Fibroblast of the aortic adventitia (primary cell): ENCODE measurements at places on chromosomes 7 and 10. TPM values are rescaled to one million over a fixed set of nuclear protein-coding genes. Genes with fewer than 3 reads are reported as not detected.

Gene TAS2R4
- 2.3 and 4.5 TPM in 2 replicates for total RNA-seq

Gene ABCB4
- 0.81 TPM in 1 of 2 replicates, not detected in the other for total RNA-seq

- no peak for DNase-seq
These were observed 270.7 kb downstream of the PCDH15 start for GRCh38 chr10:54530299-54530698.

Gene NET1
- 16.6 and 33.9 TPM in 2 replicates for total RNA-seq

Gene MICU1
- total RNA-seq: 58.3 and 65.3 TPM in 2 replicates

Gene GIMAP1
- not detected in 2 replicates for total RNA-seq

Gene SPDYE3
- not detected in 2 replicates for total RNA-seq

Gene FAM25A
- not detected in 2 replicates for total RNA-seq

Gene NEBL
- 0.09 and 4.3 TPM in 2 replicates for total RNA-seq

DNA sequence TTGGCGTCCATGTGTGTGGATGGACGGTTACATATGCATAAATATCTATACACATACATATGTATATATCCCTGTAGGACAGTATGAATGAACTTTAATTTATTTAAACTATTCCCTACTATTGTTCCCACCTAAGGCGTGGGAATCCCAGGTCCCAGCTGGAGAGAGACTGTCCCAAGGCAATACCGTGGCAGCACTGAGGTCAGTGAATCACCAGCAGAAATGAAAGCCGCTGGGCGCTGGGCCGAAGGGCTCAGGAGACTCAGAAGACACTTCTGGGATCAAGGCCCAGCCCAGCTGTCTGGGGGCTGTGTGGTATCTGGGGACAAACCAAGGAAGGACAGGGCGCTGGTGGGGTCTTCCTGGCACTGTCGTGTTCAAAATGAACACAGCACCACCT, 49.6 kb upstream of the MYL10 start:
- peak; percentile 52 for DNase-seq

DNA sequence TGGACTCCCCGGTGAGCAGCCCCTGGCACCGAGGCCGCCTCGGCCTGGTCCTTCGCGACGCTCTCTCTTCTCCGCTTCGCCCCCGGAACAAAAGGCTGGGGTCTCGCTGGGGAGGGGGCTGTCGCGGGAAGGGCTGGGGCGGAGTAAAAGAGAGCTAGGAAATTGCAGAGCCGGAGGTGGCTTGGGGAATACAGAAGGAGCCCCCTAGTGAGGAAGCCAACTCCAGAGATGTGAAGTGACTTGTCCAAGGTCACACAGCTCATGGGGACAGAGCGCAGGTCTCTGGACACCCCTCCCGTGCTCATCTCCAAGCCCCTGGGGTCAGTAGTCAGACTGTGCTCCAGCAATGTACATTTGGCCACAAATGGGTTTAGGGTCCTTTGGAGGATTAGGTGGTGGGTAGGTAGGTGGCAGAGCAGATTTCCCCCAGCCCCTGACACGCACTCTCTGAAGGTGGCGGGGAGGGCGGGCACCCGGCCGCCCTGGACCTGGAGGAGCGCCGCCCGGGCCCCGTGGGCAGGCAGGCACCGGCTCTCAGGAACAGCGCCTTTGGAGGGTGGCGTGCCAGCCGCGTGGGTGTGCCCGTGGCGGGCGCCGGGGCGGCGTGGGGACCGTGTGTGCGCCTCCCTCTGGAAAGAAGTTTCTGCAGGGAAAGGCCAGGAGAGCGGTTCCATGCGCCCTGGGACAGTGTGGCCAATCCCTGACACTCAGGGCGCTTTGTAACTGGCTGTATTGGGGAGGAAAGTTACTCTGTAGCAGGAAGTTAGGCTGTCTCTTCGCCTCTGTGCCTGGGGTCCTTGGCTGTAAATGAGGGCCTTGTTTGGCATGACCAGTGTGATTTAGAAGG, 910 bp downstream of the WIPF3 start:
- DNase-seq: no peak

Gene GATA3
- total RNA-seq: not detected in 2 replicates

DNA sequence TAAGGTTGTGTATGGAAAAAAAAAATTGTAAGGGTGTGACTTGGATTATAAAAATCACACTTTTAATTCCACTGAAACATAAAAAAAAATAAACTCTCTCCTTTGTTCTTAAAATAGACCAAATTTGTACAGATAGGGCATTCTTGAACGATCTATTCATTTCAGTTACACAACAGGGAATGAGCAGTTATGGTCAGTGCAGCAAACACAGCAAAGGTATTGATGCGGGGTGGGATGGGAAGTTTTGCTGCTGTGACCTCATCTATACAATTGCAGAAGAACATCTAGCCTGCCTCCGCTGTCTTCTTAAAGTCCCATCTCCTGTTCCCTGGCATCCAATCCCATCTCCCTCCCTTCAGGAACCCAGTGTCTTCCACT, 580.2 kb downstream of the SUGCT start:
- DNase-seq: peak; percentile 72

Gene EMX2
- 0.18 and 1.1 TPM in 2 replicates for total RNA-seq

DNA sequence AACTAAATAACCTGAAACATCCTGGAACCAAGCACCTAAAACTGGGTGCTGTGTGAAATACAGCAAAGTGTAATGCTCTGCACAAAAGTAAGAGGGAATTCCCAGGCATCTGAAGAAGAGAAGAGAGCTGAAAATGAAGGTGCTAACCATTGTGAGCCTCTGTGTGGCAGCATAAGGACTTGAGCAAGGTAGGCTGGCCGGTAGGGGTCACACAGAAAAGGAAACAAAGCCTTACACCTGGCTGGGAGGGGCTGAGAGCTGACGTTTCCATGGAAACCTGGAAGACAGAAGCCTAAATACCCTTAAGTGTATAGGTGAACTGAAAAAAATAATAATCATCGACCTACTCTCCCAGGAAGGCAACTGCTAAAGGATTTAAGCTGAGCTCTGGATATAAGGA, 48.6 kb downstream of the CUL1 start:
- no peak for DNase-seq

DNA sequence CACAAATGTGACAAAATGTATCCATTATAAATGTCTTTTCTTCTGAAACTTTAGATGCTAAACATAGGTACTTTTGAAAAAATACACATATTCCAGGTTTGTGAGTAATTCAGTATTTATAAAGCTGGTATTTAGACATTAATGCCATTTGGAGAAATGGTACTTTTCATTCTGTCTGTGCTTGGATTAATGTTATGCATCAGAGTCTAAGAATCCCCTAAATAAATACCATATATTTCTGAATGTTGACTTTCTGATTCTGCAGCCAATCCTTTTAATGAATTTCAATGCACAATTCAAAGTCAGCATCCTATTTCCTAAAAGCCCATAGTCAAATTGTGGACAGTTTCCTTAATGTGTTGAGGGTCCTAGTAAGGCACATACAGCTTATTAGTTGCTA, 145.0 kb downstream of the DKK1 start:
- DNase-seq: no peak

DNA sequence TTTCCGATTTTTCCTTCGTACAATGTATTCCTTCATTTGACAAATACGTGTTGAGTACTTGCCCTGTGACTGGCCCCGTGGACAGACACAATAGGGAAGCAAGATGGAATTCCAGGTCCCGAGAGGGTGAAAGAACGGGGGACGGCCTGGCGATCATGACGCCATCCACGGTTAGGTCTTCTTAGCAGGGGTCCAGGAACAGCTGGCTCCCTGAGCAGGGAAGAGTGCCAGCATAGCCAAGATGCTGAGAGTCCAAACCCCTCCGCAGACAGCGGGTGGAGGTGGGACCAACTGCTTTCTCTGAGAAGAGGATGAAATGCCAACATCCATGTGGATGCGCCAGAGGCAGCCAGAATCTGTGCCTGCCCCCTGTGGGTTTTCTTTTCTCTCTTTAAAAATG, 143.7 kb downstream of the DYNC2I1 start:
- DNase-seq: no peak

DNA sequence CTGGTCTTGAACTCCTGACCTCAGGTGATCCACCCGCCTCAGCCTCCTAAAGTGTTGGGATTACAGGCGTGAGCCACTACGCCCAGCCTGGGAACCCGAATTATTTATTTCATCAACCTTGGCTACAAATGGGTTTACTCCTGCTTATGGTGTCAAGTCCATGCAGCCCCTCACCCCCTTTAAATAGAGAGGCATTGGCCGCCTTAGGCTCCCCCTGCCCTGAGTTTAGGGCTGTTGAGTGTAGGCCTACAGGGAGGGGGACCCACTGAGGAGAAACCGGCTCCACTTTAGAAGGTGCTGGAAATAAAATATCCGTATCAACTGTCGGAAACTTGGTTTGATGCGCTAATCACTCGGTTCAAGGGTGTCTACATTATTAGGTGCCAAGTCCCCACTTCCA, 8.7 kb upstream of the SP8 start:
- DNase-seq: no peak

Gene ANKRD26
- total RNA-seq: 10.1 and 16.0 TPM in 2 replicates

- no peak for DNase-seq
These were observed 12.0 kb downstream of the VAX1 start for GRCh38 chr10:117126034-117126433.

DNA sequence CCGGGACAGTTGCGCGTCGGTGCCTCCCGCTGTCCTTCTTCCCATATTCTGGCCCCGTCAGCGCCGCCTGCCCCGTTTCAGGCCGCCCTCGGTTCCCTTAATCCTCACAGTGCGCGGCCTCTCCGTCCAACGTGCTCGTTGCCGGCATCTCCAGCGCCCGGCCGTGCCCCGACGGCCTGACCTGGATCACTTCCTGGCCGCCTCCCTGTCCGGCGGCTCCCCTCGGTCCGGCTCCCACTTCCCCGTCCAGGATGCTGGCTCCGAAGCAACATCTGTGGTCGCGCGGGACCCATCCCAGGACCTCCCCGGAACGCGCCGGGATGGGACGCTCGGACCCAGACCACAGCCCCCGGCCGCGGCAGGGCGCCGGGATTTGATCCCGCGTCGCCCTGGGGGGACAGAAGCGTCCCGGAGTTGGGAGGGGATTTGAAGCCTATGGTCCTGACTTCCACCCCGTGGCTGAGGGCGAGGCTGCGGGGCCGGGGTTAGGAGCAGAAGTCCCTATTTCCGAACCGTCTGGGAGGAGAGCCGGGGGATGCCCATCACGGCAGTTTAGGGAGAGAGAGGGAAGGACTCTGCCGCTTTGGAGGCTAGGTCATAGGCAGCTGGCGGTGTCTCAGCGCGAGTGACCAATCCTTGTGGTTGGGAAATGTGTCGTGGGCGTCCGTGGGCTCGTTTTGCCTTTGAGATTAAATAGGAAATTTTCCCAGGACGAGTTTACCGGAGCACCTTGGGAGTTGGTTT, 53.8 kb downstream of the KCTD7 start:
- DNase-seq: peak; percentile 45

DNA sequence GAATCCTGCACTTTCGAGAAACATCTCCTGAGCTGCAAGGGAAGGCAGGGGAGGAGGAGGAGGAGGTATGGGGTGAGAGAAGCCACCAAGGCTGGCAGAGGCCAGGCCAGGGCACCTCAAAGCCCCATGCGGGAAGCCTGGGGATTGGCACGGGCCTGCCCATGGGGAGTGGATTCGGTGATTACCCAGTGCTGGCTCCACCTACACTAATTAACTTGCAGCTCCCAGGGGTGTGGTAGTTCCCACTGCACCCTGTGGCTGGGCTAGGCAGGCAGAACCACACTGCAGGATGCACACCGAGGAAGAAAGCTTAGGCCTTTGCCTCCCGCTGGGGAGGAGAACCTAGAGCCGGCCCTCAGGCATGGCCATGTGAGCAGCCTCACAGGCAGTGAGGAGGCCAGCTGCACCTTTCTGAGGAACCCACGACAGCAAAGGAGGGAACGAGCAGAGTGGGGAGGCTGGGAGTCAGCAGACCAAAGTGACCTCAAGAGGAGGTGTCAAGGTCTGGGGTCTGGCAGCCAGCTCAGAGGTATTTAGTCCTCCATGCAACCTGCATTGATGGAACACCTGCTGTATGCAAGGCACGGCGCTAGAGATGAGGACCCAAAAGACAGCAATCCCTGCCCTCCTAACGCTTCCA, 27.2 kb downstream of the GRID1 start:
- DNase-seq: no peak

GRCh38 chr10:77723376-77723775, 85.8 kb upstream of the KCNMA1 start:
- DNase-seq: no peak

DNA sequence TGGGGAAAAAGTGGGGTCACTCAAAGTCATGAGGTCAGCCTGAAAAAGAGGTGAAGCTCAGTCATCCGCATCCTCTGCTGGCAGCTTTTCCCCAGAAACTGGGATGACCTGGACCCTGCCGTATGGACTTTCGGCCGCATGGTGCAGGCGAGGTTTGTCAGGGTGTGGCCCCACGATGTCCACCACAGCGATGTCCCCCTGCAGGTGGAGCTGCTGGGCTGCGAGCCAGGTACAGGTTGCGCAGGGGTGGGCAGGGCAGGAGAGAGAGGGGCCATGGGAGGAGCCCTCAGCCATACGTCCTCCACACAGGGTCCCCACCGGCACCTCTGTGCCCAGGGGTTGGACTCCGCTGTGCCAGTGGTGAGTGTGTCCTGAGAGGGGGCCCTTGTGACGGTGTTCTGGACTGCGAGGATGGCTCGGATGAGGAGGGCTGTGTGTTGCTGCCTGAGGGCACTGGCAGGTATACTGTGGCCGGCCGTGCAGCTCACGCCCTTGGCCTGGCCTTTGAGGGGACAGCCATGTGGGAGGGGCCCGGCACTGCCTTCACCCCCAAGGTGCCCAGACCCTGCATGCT, 23.0 kb upstream of the ZNF467 start:
- DNase-seq: no peak

Gene MYO3A
- total RNA-seq: not detected in 2 replicates

GRCh38 chr10:71848325-71849275, 2.5 kb downstream of the PSAP start:
- peak; percentile 41 for DNase-seq

DNA sequence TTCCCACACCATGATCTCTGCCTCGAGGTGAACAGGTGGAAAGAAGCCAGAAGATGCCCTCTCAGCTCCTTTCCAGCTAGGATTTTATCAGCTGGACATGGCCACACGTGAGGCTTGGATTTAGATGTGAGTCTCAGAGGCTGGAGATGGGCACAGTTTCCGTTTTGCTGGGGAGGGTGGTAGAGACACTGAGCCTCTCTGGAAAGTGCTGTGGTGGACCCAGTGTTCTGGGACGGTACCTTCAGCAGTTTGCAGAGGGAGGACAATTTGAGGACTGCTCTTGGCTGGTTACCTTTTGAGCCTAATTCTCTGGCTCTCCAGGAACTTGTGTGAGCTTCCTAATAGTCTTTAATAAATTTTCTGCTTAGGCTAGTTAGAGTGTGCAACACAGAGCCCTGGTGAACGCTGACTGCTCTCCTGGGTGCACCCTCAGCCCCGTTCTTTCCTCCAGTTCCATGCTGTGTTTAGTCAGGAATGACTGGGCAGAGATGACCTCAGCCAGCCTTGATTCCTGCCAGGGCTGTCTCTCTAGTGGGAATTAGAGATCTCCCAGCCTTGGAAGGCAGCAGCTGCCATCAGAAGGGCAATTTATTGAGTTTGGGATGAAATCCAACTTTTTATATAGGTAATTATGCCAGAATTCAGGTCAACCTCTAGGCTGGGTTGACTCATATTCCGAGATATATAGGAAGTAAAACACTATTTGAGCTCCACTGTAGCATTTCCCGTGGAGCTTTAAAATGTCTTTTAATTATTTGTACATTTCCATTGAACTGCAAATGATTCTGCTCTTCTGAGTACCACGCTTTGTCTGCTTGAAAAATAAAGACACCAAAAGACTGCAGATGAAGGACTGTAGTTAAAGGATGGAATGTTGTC, 103.9 kb downstream of the GATA3 start:
- DNase-seq: no peak
